ENCODE measurements at places on chromosomes 16 and 17.

GRCh38 chr17:35241520-35241919, 1.4 kb upstream of the SLFN5 start:
- peak; percentile 45 for DNase-seq

GRCh38 chr17:74770498-74771318, 5.4 kb downstream of the NAT9 start:
- peak; percentile 76 for DNase-seq

DNA sequence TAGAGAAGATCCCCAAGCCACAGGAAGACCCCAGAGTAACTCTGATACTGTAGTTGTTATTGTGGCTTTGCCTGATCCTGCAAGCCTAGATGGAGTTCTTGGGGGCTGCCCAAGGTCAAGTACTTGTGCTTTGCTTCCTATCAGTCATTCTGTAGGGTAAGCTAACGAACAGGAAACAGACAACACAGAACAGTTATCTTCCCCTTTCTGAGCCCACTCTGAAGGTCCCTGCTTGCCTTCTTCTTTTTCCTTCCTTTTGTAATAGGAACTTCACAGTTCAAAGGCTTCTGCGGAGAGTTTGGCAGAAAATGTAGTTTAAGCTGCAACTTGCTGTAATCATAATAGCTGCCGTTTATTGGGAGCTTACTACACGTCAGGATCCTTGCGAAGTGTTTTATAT, 494.1 kb upstream of the ERCC4 start:
- DNase-seq, result no peak

- no peak for DNase-seq
Observed at GRCh38 chr16:82183004-82183397, 13.0 kb upstream of the MPHOSPH6 start.

- peak; percentile 44 for DNase-seq
Observed at GRCh38 chr17:50346313-50347116, 589 bp downstream of the XYLT2 start.

- no peak for DNase-seq
Observed at GRCh38 chr16:72927199-72928089, 120.5 kb downstream of the ZFHX3 start.

DNA sequence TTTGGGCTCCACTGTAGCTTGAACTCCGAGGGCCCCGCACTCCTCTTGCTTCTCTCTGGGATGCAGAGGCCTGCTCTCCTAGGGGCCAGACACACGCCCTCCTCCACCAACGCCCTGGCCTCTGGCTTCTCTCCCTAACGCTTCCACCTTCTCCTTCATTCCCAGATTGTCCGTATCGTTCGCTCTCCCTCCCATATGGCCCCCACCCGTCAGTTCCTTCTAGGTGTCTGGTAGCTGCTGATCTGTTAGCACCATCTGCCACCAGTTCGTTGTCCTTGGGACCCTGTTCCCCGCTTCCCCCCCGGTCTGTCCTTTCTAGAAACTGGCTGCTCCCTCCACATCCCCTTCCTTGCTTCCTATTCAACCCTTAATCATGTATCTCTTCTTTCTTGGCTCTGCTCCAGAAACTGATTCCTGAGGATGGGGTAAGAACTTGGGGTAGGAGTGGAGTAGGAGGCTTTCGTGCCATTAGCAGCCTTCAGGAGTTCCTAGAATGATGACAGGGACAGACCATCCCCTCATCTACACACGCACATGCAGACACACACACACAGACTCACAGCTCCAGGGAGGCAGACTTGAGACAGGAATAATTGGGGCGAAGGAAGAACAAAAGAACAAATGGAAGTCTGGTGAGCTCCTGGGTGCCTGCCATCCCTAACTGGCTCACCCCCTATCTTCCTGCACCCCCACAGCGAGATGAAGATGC, 4.3 kb downstream of the ATP1B2 start:
- no peak for DNase-seq

DNA sequence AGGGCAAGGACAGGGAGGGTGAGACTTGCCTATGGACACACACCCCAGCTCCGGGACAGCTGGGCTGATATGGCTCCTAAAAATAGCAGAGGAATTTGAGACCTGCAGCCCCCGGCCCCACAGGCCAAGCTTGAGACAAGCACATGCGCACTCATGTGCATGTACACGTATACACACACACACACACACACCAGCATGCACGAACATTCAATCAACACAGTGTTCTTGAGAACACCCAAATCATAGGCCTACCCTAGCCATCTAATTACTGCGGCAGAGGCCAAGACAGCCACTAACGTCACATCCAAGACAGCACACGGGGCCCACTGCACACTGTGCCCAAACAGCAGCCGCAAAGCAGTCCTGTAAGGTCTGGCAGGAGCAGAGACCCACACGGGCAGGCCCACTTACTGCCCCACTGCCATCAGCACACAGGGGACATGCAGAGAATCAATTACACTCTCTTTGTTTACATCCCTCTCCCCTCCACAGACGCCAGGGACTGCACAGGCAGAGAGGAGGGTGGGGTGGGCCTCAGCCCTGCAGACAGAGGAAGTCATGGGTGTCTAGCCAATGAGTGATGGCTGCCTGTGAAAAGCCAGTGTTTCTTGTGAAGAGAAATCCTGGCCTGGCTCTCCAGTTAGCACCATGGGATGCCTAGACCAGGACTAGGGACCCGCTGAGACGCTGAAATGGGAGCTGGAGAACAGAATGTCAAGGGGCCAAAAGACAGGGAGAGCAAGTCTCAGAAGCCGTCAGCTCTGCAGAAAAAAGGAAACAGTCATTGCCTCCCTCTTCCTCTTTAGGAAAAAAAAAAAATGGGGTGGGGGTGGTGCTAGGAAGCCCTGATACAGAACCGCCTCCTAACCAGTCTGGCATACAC, 39.3 kb downstream of the MYO18A start:
- no peak for DNase-seq

DNA sequence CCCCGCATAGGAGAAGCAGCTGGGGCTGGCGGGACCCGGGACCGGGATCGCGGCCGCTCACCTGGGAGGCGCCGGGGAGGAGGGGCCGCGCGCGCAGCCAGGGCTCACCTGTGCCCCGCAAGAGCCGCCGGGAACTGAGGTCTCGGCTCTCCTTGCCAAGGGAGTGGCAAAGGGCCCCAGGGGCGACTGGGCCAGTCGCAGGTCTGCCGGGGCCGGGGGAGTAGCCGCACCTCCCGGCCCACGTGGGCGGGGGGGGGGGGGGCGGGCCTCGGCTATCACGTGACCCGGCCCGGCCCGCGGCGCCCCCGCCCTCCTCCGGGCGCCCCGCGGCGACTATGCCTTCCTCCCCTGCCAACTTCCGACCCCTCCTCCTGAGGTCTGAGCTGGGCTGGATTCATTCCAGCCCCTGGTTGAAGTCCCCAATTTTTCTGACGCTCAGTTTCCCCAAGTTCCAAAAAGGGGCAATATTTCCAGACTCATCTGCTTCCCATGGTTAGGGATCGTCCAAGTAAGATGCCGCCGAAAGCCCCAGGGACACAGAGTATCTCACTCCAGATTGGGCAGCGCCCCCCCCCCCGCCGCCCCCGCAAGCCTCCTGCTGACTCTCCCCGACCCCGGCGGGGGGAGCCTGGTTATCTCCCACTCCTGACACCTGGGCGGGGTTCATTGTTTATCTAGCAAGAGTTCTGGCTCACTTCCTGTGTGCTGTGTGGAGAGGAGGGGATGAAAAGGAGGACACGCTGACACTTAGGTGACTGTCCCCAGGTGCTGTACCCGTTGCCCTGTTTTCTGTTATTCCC, at the start of gene TMC6:
Gene TMC6, minus strand, starts transcription at position 205 of the 800 bp plus-strand sequence. CDS start 1,923 bp downstream, outside the sequence.
- DNase-seq, result peak; percentile 60

- no peak for DNase-seq
Observed at GRCh38 chr16:27460663-27461482, 58.9 kb downstream of the IL21R start.

- DNase-seq, result no peak
Observed at GRCh38 chr16:81526199-81526598, 81.6 kb downstream of the CMIP start.

GRCh38 chr17:49523706-49524472, 28.8 kb downstream of the NGFR start:
- DNase-seq, result peak; percentile 11

DNA sequence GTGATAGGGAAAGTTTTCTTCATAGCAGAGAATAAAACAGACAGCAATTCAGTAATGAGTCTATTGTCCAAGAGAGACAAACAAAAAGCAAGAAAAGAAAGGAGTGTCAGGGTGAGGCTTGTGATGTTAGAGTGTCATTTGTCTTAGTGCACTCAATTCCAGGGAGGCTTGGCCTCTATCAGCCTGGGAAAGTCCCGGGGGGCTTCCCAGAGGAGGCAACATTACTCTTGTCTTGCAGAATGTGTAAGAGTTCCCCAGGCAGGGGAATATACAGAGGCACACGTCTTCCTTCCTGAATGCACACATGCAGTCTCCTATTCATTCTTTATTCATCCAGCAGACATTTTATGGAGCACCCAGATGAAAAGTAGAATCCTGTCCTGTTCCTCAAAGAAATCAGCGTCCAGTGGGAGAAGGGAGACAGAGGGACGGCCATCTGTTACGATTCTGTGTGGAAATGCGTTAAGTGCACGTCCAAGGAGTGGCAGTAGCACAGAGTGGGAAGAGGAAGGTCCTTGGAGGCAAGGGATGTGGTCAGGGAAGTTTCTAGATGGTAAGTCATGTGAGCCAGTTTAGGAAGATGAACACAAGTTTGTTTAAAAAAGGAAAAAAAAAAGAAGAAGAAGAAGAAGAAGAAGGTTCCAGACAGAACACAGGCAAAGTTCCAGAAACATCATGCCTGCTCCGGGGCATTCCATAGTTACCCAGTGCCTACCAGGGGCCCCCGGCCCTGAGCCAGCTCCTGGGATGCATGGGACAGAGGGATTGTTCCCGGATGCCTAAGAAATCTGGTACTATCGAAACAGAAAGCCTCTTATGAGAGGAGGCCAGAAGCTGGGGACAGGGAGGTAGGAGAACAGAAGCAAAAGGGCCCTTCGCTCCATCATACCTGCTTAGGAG, 21.1 kb downstream of the CACNG4 start:
- DNase-seq, result no peak

DNA sequence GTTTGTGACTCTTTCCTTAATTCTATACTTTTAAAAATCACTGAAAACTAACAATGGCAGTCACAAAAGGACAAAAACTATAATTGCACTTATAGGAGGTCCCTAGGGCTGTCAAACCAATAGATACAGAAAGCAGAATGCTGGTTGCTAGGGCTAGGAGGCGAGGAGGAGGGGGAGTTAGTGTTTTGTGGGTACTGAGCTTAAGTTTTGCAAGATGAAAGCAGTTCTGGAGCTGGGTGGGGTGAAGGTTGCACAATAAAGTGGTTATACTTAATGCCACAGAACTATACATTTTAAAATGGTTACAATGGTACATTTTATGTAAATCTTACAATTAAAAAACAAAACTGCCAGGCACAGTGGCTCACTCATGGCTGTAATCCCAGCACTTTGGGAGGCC, 27.3 kb downstream of the NUBP1 start:
- no peak for DNase-seq

- no peak for DNase-seq
Observed at GRCh38 chr17:39663340-39663687, 1.8 kb upstream of the TCAP start.

DNA sequence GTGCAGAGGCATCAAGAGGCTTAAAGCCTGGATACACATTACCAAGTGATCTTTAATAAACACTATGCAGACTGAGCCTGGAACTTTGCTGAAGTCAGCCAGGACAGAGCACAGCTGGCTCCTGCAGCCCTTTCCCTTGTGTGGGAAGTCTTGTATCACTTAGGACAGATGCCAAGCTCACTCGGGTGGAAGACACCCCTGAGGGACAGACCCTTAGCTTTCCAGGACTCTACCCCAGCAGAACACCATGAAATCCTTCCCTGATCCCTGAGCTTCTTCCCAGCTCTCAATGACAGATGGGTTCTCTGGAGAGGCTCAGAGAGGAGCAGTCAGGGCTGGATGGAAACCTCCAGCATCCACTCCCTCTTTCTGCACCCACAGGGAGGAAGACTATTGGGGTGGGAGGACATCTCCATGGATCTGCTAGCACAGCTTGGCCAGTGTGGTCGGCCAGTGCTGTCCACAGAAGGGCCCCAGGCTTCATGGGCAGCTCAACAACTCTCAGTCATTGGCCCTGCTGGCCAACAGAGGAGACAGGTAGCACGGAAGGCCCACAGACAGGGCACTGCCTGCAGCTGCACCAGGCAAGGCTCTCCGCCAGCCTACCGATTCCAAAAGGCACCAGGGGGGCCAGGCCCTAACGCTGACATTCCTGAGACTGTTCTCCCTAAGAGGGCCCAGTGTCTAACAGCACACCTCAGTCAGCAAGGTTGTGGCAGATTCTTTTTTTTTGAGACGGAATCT, 15.9 kb downstream of the RAB5C start:
- no peak for DNase-seq

DNA sequence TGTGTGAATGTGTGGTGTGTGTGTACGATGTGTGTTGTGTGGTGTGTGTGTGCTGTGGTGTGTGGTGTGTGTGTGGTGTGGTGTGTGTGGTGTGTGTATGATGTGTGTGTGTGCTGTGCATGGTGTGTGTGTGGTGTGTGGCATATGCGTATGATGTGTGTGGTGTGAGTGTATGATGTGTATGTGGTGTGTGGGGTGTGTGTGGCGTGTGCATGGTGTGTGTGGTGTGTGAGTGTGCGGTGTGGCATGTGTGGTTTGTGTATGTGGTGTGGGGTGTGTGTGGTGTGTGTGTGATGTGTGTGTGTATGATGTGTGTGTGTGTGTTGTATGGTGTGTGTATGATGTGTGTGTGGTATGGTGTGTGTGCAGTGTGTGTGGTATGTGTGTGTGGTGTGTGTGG, 50.5 kb upstream of the MPHOSPH6 start:
- no peak for DNase-seq

- DNase-seq, result no peak
Observed at GRCh38 chr17:27596096-27596495, 34.9 kb upstream of the LGALS9 start.

- DNase-seq, result no peak
Observed at GRCh38 chr16:75181630-75182029, 25.3 kb downstream of the CTRB2 start.

DNA sequence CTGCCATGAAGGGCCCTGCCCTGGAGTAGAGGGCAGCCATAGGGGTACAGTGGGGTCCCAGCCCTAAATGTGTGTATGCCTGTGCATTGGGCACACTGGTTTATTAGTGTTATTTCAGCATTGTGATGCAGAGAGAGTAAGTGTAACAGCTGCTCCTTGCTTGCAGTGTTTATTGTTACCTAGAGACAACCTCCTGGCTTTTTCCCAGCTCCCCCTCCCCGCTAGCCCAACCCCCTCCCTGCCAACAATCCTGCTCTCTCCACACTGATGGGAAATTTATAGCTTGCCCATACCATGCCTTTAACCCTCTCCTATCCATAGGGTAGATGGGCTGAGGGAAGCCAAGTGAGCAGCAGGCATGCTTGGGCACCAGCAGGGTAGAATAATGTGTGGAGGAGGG, 51.3 kb downstream of the NEUROD2 start:
- no peak for DNase-seq

All from activated CD4-positive, alpha-beta T cell treated with anti-CD3 and anti-CD28 coated beads, Interleukin-2, amount 50 U/mL, for 4 hours (primary cell).